Activated T-cell treated with anti-CD3 and anti-CD28 coated beads, Interleukin-2, amount 50 U/mL, for 72 hours (primary cell): ENCODE measurements at places on chromosomes 1 and 21. TPM values are rescaled to one million over a fixed set of nuclear protein-coding genes. Genes with fewer than 3 reads are reported as not detected.

DNA sequence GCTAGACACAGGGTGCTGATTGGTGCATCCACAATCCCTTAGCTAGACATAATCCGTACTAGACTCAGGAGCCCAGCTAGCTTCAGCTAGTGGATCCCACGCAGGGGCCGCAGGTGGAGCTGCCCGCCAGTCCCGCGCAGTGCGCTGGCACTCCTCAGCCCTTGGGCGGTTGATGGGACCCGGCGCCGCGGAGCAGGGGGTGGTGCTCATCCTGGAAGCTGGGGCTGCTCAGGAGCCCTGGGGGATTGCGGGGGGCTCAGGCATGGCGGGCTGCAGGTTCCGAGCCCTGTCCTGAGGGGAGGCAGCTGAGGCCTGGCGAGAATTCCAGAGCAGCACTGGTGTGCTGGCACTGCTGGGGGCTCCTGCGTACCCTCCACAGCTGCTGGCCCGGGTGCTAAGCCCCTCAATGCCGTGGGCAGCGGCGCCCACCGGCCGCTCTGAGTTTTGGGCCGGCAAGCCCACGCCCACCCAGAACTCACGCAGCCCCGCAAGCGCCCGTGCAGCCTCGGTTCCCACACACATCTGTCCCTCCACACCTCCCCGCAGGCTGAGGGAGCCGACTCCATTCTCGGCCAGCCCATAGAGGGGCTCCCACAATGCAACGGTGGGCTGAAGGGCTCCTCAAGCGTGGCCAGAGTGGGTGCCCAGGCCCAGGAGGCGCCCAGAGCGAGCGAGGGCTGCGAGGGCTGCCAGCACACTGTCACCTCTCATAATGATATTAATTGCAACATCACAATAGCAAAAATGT is 87.4 kb downstream of the CRB1 start:
- no peak for DNase-seq

DNA sequence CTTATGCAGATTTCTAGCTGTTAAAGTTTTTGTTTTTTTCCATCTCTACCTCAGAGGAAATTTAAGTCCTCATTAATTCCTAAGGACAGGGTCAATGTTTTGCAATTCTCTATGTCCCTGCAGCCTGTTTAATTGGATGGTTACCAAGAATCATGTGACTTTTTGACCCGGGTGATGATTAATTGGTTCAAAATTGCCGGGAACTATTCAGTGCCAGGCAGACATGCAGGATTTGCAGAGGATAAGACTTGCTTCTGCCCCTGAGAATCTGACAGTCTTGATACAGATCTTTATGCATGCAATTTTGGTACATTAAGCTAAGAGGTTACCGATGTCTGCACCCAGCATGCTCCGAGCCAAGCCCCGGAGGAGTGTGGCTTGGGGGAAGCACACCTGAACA is 87.9 kb downstream of the PLPP3 start:
- DNase-seq = no peak

DNA sequence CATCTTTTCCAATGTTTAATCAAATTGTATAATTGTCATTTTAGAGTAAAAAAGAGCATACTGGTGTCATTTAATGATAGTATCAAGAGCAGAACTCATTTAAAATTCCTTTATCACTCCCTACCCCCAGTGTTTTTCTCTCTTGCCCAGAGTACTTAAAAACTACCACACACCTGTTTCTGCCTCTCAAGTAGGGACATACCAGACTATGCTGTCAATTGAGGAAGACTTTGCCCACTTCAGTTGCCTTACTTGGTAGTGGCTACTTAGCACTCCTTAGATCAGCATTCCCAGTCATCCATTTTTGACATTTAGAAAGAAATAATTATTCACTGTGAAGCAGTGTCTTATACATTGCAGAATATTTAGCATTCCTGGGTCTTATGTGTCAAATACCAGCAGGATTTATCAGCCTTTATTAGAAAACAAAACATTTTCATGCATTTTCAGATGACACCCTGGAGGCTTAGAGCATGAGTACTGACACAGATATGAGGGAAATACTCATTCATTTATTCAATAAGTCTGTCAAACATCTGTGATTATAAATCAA is 127.5 kb upstream of the RGS1 start:
- DNase-seq = no peak

- DNase-seq = no peak
These were observed 82.2 kb downstream of the RIPK4 start for GRCh38 chr21:41684381-41685245.

DNA sequence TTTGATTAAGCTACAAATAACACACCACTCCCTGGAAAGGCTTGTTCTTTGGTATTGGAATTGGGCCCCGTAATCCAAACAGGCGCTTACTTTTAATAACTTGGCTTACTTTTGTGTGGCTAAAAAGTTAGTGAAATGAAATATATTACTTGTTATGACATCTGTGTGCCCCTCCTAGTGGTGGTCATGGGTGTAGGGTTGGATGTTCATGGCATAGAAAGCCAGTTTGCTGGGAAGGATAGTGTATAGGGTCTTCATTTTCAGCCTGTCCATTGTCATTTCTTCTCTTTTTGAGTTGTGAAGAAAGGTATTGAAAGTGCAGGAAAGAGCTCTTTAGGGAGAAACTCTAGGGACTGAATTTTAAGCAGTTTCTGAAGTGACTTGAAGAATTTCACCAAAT is 5.9 kb downstream of the CDC14A start:
- DNase-seq = no peak

OR2M3 gene
- total RNA-seq = not detected

DNA sequence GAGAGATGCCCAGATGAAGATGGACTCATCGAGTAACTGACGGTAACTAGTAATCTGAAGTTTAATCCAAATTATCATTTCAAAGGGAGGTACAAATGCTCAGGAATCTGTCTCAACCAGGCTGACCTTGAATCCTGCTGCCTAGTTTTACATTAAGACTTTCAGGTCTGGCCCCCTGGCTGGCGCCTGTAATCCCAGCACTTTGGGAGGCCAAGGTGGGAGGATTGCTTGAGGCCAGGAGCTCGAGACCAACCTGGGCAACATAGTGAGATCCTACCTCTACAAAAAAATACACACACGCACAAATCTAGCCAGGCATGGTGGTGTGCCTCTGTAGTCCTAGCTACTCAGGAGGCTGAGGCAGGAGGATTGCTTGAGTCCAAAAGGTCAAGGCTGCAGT is 95.7 kb upstream of the AKT3 start:
- no peak for DNase-seq
